ENCODE measurements at places on chromosomes 5 and 9. TPM values are rescaled to one million over a fixed set of nuclear protein-coding genes. Genes with fewer than 3 reads are reported as not detected.

The F2R gene
- 137 TPM for total RNA-seq

The ANKRA2 gene
- 21.9 TPM for total RNA-seq

The TMEM215 gene
- total RNA-seq: not detected

The SPATA31D4 gene
- total RNA-seq: not detected

The TMEM245 gene
- total RNA-seq: 36.2 TPM

The NRARP gene
- 1.8 TPM for total RNA-seq

The IQGAP2 gene
- total RNA-seq: 1.4 TPM

The MTMR12 gene
- total RNA-seq: 14.1 TPM

The PCDHGA12 gene
- total RNA-seq: 17.4 TPM

The STXBP1 gene
- 60.6 TPM for total RNA-seq

The DRD1 gene
- total RNA-seq: not detected

The CCDC187 gene
- not detected for total RNA-seq

The SOX30 gene
- total RNA-seq: not detected

The SLC6A3 gene
- total RNA-seq: not detected
